Tibial artery (tissue), 4 donors: ENCODE measurements at places on chromosomes 2 and 18.

DNA sequence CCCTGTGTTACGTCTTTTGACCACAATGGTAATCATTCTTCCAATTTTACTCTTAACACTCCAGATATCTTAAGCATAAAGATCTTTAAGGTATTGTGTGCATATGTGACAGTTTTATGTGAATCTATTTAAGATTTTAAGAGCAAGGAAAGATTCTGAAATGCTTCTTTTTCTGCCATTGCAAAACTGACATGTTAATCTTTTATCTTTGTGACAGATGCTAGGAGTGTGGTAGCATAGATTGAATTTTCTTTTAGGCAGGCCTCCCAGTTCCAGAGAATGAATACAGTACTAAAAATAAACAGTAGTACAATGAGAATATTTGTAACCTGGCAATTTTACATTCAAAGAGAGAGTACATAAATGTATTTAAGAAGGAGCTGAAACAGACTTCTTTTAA, 232.5 kb upstream of the ZSWIM2 start:
- H3K4me3 ChIP-seq = no peak overlapping the region
- H3K27me3 ChIP-seq = no peaks in the 10 kb centered on the region
- no peaks in the 10 kb centered on the region for H3K4me1 ChIP-seq

- no peak overlapping the region for H3K4me3 ChIP-seq
- H3K4me1 ChIP-seq = no peaks in the 10 kb centered on the region
- H3K36me3 ChIP-seq = no peaks in the 10 kb centered on the region
Observed at GRCh38 chr2:95354925-95355324, 47.6 kb upstream of the FAHD2A start.

GRCh38 chr2:151544449-151544848, 134.7 kb downstream of the RIF1 start:
- no peaks in the 10 kb centered on the region for H3K27me3 ChIP-seq
- no peak overlapping the region for H3K27ac ChIP-seq
- no peak for DNase-seq
- H3K36me3 ChIP-seq = no peaks in the 10 kb centered on the region
- no peak overlapping the region for H3K4me3 ChIP-seq

GRCh38 chr2:98356729-98357128, 10.5 kb downstream of the CNGA3 start:
- H3K4me3 ChIP-seq = no peak overlapping the region
- H3K27ac ChIP-seq = no peak overlapping the region
- DNase-seq = no peak
- H3K4me1 ChIP-seq = no peaks in the 10 kb centered on the region
- no peaks in the 10 kb centered on the region for H3K27me3 ChIP-seq

DNA sequence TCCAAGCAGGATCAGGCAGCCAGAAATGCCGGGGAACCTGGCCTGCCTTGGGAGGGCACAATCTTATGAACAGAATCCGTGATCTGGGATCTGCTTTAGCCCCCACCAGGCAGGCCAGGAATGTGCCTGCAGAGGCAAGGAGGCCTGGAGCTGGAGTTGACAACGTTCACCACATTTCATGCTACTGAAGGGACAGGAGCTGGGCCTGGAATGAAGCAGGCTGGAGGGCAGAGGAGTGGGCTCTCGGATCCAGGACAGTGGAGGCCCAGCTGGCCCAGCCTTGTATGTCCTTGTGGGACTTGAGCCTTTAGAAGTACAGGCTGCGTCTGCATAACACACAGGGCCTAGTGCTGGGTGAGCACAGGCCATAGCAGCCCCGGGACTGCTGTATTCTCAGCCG, 91.8 kb downstream of the KLHL29 start:
- H3K36me3 ChIP-seq = peaks cover 11% of the 10 kb centered on the region
- no peak overlapping the region for H3K27ac ChIP-seq
- H3K4me1 ChIP-seq = peaks cover 6% of the 10 kb centered on the region

- H3K36me3 ChIP-seq = no peaks in the 10 kb centered on the region
- H3K27ac ChIP-seq = peak overlapping the region; percentile 71
- H3K4me3 ChIP-seq = no peak overlapping the region
- DNase-seq = peak; percentile 19
- no peaks in the 10 kb centered on the region for H3K27me3 ChIP-seq
Observed at GRCh38 chr2:236664136-236664535, 94.5 kb downstream of the ACKR3 start.

DNA sequence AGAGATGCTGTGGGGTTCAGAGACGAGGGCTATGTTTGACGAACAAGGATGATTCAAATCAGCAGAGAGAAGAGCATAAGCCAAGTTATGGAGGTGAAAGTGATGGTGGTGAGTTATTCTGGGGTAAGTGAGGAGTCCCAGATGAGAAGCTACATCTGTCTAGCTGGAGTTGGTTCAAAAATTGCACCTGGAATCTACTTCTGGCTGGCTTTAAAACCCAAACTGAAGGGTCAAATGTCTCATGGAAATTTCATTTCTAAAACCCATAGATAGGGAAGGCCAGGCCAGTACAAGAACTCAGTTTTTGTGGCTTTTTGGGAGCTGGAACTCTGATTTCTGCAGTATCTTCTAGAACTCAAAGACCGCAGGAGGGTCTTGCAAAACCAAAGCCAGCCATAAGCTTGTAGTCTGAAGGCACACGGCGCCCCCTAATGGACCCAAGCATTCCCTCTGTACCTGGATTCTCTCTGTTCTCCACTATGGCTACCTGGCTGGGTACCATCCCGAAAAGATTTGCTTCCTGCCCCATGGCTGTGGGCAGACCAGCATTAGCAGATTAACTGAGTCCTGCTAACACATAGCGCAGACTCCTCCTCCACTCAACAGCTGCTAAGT, 229.1 kb upstream of the SLC14A2 start:
- H3K4me1 ChIP-seq = no peaks in the 10 kb centered on the region
- no peak overlapping the region for H3K27ac ChIP-seq
- no peaks in the 10 kb centered on the region for H3K36me3 ChIP-seq
- H3K27me3 ChIP-seq = no peaks in the 10 kb centered on the region

DNA sequence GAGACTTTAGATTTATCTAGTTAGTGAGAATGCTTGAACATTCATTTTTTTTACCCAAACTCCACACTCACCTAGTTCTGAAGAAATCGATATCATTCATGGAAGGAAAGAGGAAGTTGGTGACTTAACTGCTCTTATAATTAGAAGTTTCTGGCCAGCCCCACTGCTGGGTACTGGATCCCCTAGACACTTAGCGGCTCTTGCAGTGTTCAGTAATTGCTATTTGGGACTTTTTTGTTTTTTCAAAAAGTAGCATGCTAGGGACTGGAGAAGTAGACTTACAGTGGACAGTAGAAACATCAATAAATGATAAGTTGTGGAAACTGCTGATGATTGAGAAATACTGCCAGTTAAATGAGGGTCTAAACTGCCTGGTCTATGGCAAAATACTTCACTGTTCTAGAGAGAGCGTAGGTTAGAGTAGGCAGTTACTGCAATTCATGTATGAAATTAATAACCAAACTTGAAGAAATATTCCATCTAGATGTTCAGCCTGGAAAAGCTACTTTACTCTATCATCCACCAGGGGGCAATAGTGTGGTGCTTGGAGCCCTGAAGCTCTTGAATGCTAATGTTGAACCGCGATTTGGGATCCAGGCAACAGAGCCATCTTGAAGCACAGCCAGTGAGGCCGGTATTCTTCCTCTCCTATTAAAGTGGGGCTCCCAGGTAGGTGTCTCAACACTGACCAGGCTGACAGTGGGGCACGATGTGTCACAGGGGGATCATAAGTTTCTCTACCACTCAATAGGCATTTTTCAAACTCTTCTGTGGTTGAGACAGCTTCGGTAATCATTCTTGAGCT, 146.1 kb upstream of the SESTD1 start:
- H3K36me3 ChIP-seq = no peaks in the 10 kb centered on the region
- no peak overlapping the region for H3K4me3 ChIP-seq
- H3K4me1 ChIP-seq = no peaks in the 10 kb centered on the region

DNA sequence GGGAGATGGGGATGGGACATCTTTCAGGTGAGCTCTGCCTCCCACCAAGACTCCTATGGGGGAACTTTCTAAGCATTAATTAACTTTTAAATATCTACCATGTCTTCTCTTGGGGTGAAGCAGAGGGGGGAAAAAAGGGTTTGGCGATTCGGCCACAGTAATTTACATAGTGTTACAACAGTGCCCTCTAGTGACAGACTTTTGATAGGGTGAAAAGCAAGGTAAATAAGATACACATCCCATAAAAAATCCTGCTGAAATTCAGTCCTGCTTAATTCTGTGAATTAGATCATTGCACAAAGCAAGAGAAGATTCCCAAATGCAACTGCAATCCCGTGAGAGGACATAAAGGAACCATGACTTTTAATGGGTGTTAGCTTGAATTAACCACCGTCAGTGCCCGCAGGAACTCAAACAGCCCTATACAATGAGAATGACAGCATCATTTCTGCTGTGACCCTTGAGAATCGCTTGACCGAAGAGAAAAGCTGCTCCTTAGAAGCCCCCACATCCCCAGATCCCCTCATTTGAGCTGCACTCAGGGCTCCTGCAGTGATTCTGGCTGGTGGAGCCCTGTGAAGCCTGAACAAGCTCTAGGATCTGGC, 32.8 kb downstream of the FAM124B start:
- H3K27me3 ChIP-seq = no peaks in the 10 kb centered on the region
- no peak overlapping the region for H3K4me3 ChIP-seq
- no peaks in the 10 kb centered on the region for H3K4me1 ChIP-seq

DNA sequence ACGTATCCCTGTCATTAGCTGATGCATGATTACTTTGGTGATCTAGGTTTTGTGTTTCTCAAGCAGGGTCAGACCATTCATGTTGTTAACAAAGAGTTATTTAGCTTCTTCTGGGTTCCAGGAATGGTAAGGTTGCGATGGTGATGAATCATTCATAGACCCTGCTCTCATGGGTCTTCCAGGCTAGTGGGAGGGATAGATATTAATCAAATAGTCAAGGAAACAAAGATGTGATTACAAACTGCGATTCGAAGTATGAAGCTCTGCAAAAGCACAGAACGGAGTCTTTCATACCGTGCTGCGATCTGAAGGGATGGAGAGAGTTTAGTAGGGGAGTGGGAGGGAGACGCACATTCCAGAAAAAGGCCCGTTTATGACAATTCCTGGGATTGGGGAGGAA, 42.1 kb downstream of the CAVIN2 start:
- no peaks in the 10 kb centered on the region for H3K36me3 ChIP-seq
- H3K27ac ChIP-seq = no peak overlapping the region
- no peak for DNase-seq
- no peaks in the 10 kb centered on the region for H3K4me1 ChIP-seq

GRCh38 chr2:9333591-9334171, 89.6 kb downstream of the ITGB1BP1 start:
- peaks cover 47% of the 10 kb centered on the region for H3K4me1 ChIP-seq
- H3K27ac ChIP-seq = peak overlapping the region; percentile 33

- no peak for DNase-seq
- no peaks in the 10 kb centered on the region for H3K4me1 ChIP-seq
- H3K36me3 ChIP-seq = no peaks in the 10 kb centered on the region
- H3K27me3 ChIP-seq = no peaks in the 10 kb centered on the region
Observed at GRCh38 chr2:35871672-35872071, 483.9 kb upstream of the CRIM1 start.

DNA sequence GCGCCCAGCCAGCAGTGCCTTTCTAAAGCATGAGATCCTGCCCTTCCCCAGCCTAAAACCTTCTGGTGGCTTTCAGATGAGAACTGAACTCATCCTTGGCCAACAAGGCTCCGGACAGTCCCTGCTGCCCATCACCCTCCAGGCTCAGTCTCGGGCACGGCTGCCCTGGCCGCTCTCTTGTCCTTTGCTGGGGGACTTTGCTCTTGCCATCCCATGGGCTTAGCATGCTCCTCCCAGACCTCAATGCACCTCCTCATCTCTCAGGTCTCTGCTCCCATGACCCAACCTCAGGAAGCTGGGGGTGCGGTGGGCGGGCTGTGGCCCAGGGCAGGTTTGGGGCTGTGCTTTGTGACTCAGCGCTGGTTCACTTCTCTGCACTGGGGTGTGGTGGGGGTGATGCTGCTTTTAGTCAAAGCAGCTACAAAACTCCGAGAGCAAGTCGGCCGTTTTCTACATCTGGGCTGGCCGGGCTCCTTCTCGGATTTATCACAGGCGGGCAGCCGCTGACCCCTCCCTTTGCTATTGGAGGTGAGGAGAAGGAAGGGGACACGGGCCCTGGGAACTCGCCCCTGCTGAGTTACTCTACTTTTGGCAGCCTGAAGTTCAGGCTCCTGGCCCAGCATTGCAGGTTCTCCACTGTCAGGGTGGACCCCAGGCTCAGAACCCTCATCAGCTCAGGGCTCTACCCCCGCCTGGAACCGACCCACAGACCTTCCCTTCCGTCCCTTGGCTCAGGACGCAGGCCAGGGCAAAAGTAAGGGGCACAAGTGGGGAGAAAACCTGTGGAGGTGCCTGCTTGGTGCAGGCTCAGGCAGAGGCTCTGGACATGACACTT, 90.6 kb upstream of the TAF1B start:
- H3K36me3 ChIP-seq = no peaks in the 10 kb centered on the region
- peaks cover 10% of the 10 kb centered on the region for H3K4me1 ChIP-seq
- peaks cover 8% of the 10 kb centered on the region for H3K27me3 ChIP-seq
- DNase-seq = no peak
- H3K4me3 ChIP-seq = no peak overlapping the region

- no peaks in the 10 kb centered on the region for H3K36me3 ChIP-seq
- no peaks in the 10 kb centered on the region for H3K27me3 ChIP-seq
- no peak overlapping the region for H3K4me3 ChIP-seq
- no peak for DNase-seq
Observed at GRCh38 chr2:147275943-147276342, 568.9 kb upstream of the ACVR2A start.

DNA sequence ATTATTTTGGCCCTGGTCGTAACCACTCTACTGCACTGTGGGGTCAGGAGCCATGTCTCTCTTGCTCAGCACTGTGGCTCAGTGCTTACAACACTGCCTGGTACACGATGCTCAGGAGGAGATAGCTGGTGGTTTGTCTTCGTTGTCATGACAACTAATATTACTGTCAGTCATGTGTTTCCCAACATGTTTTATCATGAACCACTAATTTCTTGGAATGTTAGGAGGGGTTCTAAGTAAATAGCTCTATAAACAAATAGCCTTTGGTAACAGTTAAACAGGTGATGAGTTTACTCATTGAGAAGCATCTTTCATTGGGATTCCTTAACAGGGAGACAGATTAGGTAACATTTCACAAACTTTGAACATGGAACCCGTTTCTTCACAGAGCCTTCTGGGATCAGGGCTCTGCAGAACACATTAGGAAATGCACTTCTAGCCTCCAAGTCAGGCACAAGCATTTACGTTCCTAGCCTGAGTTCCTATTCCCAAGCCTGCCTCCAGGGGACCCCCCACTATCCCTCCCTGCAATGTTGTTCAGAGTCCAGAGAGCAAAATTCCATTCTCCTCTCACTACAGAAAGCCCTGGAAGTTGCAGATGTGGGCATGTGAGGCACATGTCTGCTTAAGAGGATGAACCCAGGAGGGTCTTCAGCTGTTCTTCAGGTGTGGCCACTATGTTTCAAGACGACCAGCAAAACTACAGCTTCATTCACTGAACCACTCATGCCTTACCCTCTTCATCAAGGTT, 6.4 kb upstream of the RBM44 start:
- H3K36me3 ChIP-seq = no peaks in the 10 kb centered on the region
- DNase-seq = no peak
- H3K4me1 ChIP-seq = no peaks in the 10 kb centered on the region
- no peaks in the 10 kb centered on the region for H3K27me3 ChIP-seq
- H3K27ac ChIP-seq = no peak overlapping the region
